ENCODE measurements at places on chromosomes 1 and 21.

DNA sequence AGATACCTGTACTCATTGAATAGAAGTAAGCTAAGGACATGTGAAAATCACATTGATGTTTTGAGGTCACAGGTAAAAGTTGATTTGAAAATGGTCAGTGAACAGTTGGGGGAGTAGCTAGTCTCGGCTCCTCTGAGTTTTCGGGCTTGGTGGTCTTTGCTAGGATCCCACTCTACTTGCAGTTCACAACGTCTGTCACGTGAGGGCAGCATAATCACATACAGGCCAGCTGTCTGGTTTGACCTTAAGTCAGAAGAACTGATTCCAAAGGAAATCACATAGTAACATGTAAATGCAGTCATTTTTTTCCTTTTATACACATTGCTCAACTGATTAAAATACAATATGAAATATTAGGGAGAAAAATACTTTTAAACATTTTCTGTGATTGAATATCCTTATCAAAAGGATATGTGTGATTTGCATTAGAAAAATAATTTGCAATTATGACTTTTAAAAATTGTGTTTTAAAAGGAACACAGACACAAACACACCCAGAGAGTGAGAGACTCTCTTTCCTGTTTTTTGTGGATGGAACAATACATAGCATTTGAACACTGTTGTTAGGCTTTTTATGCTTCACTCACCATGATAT, 21.8 kb upstream of the PDC start:
- peak; percentile 23 for DNase-seq

DNA sequence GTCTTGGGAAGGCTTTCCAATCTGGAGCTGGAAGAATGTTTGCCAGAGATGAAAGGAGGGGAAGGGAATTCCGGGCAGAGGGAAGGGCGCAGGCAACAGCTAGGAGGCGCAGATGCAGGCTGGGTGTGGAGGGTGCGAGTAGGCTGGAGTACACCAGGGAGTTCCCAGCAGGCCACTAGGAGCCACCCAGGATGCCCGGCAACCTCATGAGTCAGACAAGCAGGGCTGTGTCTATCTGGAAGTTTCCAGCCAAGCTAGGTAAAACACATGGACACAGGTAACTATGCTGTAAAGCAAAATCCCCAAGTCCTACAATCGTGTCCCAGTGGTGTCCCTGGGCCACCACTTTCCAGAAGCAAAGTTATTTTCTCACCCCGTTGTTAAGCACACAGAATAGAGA, 990 bp upstream of the NBL1 start:
- no peak for DNase-seq

DNA sequence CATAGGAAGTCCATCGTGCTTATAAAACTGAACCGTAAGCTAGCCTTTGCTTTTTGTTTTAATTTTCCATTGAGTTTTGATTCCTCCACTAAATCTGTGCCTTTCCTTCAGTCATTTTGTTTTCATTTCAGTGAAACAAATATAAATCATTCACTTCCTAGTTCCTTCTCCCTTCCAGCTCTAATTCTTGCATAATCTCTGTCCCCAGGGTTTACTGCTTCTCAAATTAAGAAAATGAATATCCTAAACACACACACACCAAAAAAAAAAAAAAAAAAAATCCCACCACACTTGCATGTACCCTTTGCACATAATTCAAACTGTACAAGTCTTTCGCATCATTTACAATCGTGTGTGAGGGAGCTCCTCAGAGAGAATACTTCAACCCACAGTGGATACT, 6.8 kb downstream of the KCNH1 start:
- DNase-seq, result no peak

DNA sequence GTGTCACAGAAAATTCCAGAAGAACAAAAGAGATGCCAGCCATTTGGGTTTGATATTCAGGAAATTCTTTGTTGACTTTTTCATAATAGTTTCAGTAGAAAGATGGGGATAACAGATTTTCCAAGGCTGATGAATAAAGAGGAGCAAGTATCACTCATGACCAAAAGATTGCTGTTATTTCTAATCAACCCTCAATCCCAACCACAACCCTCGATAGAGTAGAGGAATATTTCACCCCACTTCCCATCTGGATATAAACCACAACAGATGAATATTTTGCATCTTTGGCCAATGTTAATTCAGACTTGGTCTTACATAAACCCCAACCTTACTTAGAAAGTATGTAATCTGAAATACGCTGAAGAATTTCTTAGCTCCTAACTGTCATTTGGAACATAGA, 232.4 kb downstream of the SEC16B start:
- no peak for DNase-seq

- no peak for DNase-seq
Measured at GRCh38 chr21:46636181-46636512, 673 bp downstream of the PRMT2 start.

- no peak for DNase-seq
Measured at GRCh38 chr1:100538913-100539835, 1.2 kb downstream of the GPR88 start.

DNA sequence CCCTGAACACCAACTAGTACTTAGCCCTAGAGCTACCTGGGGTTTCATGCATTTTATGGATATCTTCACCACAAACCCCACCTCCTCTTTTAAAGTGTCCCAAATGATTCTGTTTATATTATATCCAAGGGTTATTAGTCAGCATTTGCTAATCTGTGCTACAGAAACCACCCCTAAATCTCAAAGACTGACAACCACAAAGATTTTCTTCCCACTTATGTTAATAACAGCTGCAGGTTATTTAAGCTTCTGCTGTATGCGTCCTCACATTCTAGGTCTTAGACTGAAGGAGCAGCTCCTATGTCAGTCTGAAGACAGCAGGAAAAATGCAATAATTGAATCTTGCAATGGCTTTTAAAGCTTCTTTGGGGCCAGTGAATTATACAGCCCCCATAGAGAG, 11.2 kb upstream of the PHC2 start:
- DNase-seq, result no peak

GRCh38 chr1:93437976-93438605, 9.8 kb upstream of the FNBP1L start:
- peak; percentile 69 for DNase-seq

DNA sequence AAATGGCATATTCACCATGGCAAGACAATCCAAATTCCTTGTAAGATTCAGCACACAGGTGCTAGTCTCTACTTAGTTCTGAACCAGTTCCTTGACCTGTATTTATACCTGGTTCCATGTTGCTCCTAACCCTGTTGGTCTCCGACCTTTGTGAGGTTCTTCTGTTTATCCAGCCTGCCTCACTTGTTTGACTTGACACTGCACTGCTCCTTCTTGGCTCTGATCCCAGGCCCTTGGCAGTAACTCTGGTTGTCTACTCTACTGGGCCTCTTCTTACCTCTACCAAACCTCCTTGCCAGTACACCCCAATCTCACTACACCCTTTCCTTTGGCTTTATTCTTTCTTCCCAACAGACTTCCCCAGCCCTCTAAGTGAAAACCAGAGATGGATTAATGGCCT, 419.4 kb upstream of the USP24 start:
- peak; percentile 58 for DNase-seq

DNA sequence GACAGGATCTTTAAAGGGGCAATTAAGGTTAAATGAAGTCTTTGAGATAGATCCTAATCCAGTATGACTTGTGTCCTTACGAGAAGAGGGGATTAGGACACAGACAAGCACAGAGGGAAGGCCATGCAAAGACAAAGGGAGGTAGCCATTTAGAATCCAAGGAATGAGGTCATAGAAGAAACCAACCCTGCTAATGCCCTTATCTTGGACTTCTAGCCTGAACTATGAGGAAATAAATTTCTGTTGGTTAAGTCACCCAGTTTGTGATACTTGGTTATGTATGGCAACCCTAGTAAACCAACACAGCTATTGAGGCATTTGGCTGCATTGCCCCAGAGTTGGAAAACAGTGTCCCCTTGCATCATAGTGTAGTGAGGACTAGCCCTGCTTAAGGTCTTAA, 121.3 kb downstream of the MAST2 start:
- no peak for DNase-seq

GRCh38 chr1:33424205-33424604, 6.7 kb downstream of the PHC2 start:
- no peak for DNase-seq

- DNase-seq, result no peak
Measured at GRCh38 chr1:46612937-46613660, 3.5 kb downstream of the MOB3C start.

DNA sequence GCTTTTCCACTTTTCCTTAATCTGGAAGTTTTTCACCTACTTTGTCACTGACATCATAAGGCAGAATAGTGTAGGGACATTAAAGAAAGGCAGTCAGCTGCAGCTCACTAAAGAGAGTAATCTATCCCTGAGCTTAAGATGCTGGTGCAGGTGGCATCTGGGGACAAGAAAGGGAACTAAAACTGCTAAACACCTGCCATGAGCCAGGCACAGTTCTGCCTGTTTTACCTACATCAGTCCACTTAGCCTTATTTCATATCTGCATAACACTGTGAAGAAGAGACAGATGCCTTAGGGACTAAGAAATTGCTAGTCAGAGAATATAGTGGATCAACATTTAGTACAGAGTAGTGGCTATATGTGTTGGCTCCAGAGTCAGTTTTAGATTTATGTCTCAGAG, 88.1 kb downstream of the GPATCH2 start:
- DNase-seq, result no peak

DNA sequence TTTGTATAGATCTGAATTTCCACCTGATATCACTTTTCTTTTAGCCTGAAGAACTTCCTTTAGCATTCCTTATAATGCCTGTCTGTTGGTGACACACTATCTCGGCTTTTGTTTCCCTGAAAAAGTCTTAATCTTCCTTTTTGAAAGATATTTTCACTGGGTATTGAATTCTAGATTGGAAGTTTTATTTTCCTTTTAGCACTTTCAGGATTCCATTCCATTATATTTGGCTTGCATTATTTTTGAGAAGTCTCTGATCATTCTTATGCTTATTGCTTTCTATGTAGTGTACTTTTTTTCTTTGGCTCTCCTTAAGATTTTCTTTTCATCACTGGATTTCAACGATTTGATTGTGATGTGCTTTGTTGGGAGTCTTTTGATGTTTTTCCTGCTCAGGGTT, 510.7 kb downstream of the RWDD3 start:
- DNase-seq, result no peak

DNA sequence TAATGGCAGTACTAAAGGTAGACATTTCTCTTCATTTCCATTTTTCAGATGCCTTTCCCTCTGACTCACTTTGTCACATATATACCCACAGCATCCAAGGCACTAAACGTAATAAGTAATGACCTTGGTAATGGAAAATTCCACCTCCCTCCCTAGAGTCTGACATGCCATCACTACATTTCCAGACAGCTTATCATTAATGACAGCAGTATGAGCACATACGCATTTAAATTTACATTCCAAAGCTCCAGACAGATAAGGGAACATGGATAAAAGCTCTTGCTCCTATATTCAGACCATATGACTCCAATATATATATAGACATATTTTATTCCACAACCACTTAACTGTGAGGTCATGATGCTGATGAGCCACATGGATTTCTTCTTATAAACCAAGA, 191.7 kb upstream of the GORAB start:
- DNase-seq, result no peak

DNA sequence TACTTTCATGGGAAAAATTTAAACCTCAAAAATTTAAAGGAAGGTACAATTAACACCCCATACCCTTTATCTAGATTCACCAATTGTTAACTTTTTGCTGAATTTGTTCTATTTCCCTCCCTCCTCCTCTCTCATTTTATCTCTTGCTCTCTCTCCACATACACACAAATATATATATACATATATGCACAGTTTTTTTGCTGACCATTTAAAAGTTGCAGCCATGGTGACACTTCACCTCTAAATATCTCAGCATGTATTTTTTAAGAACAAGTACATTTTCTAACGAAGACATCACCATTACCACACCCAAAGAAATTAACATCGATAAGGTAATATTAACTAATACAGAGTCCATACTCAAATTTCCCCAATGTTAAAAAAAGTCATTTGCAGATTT, 33.9 kb downstream of the LRIG2 start:
- no peak for DNase-seq

- no peak for DNase-seq
Measured at GRCh38 chr1:7117399-7118281, 332.4 kb downstream of the CAMTA1 start.

- no peak for DNase-seq
Measured at GRCh38 chr21:29235714-29236197, 63.0 kb upstream of the BACH1 start.

DNA sequence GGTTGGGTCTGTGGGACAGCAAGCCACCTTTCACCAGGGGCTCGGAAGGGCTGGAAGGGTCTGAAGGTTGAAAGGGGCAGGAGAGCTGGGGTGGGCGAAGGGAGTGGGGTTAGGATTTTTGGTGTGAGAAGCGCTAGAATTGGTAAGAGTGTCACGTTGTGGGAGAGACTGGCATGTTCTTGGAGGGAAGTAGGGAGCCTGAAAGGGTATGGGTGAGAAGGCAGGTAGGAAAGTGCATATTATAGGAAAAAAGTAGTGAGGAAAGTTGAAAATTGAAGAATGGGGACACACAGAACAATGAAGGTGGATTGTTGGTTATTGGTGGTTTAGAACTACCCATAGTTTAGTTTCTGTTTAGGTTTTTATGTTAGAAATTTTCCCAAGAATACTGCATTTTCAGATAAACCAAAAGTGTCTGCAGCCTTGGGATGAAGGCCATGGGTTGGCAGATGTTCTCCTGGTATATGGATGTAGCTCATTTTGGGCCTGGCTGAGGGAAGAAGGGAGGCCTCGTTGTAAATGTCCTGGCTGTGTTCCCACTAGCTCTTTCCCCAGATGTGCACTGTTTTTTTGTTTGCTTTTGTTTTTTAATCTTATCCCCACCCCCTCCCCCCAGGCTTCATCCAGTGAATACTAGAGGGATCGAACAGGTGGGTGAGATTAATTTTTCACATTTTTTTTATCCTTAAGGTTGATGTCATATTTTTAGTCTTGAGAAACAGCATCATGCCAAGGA, 1.2 kb downstream of the LRRC42 start:
- DNase-seq, result no peak

GRCh38 chr1:115475252-115475651, 137.2 kb upstream of the NGF start:
- no peak for DNase-seq

GRCh38 chr1:184113251-184113650, 61.7 kb downstream of the TSEN15 start:
- DNase-seq, result no peak

DNA sequence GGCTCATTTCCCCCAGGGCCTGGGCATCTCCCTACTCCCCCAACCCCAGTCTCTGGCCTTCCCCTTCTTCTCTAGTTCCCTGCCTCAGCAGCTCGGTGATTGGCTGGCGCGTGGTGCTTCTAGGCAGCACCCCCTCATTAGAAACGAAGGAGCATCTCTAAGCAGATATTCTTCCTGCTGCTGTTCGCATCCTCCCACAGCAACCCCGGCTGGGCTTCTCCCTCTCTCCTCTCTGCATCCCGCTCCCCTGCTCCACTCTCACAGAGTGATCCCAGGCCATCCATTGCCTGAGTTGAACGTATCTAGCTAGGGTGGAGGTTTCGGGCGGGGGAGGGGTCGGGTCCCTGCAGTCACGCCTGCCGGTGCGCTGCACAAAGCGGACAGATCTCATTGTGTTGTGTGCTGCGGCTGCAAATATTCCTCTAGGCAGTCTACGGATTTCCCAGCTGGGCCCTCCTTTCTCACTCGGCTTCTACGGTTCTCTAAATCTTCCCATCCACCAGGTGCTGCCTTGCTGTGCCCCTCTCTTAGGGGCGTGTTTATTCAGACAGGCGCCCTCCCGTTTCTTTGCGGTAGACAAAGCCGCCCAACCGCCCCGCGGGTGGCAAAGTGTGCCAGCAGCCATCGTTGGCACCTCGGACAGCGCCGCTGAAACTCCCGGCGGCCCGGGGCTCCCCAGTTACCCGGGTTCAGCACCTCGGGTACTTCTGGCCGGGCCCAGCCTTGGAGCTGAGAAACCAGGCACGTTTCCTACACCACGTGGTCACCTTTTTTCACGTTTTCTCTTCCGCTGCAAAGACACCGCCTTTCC, 2.2 kb downstream of the CACNA1E start:
- DNase-seq, result no peak
